HuH-7 (cell line): ENCODE measurements at places on chromosomes 7 and 10.

DNA sequence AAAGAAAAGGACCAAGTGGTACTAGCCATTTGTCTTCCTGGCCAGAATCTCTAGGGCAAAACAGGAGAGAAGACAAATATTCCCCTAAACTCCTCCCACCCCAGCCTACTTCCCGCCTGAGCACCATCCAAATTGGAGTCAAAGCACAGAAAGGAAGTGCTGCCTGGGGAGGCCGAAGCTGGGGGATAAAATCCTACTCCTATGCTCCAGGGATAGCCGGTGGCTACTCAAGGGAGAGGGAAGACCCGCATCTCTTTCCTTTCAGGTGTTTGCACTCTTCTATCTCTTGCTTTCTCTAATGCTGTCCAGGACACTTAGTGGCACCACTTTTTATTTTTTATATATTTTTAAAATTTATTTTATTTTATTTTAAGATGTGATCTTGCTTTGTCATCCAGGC, 7.1 kb upstream of the DUSP5 start:
- DNase-seq: no peak

- no peak for DNase-seq
These were observed 12.4 kb downstream of the CPA5 start for GRCh38 chr7:130356876-130357611.

GRCh38 chr7:8480527-8480926, 47.1 kb downstream of the NXPH1 start:
- no peak for DNase-seq

DNA sequence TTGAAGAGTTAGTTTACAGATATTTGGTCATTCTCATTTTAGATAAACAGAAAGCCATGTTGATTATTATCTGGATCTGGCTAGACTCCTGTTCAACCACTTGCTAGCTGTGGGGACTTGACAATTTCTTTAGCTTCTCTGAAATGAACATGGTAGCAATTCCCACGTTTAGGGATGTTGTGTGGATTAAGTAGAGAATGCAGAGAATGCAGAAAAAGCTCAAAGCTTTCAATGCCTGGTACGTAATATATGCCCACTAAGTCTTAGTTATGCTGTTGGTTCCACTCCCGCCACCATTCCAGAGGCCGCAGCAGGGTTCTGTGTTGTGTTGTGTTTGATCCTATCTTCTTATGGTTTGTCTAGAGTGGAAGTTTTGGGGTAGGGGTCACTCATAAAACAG, 39.2 kb upstream of the RPA3 start:
- DNase-seq: no peak

DNA sequence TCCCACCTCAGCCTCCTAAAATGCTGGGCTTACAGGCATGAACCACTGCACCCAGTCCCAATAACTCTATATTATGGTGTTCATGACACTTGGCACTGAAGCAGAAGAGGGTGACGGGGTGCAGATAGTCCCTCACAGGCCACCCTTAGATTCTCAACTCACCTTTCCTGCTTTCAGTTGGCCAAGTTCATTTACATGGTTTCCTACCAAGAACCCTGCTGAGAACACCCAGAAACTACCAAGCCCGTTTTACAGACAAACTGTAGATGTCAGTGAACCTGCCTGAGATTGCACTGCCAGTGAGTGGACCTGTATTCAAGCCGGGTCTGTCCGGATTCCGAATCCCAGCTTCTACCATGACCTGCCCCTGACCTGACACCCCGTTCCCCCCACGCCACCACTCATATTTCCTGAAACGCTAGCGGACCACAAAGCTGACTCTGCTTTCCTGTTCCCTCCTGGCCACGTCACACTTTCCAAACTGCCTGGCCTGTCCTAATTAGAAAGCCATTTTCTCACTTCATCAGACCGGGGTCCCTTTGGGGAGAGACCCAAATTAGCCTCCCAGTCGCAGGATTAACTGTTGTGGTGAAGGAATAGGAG, 17.3 kb downstream of the GRID2IP start:
- no peak for DNase-seq

DNA sequence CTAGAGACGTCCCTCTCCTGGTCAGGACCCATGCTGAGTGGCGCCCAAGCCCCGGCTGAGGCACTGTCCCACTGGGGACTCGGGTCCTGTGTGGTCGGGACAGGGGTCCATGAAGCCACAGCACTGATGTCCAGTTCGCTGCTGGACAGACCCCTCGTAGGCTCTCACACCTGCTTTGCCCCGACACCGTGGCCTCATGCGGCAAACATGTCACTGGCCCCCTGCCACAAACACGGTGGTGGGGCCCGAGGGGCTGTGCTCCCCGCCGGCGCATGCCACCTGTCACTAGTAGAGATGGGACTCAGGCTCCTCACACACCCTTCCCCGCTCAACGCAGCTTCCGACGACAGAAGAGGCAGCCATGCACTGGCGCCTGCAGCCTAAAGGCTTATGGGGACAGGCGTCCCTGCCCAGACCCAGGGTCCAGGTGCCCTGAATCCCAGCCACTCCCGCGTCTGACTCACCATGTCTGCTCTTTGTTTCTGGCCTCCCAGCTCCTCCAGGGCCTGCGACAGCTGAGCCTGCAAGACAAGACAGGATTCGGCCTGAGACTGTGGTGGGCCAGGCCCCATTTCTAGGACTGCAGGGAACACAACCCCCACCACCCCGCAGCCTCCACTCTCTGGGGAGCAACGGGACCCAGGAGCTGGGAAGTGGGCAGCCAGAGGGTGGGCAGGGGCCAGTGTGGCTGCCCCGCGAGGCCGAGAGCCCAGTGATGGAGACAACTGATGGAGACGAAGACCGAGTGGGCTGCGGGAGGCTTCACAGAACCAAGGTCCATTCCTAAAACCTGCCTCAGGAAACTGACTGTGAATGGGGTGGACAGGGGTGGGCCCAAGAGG, 230.9 kb downstream of the MAD1L1 start:
- no peak for DNase-seq

DNA sequence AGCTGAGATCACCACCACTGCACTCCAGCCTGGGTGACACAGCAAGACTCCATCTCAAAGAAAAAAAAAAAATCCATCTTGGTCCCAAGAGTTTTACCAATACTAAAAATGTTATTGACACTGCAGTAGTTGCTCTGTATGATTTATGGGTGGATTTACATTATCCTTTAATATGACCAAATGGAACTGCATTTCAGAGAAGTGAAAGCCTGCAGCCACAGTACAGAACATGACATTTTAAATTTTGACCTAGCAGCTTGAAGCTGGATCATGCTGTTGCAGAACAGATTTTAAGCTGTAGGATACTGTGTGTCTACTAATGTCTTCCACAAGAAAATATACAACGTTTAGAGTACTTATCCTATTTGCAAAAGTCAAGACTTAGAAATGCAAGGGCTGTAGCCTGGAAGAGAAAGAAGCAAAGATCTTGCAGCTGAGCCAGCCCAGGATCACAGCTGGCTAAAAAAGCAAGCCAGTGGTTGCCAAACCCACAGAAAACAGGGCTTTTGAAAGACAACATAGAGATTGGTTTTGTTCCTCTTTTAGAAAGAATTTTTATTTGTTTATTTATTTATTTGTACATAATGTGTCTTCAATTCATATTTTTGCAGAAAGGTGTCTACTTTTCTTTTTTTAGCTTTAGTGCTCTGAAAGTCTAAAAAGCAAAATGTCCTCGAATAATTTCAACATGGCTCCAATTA, 55.2 kb upstream of the WNT16 start:
- no peak for DNase-seq

GRCh38 chr7:116999311-116999710, 46.0 kb downstream of the ST7 start:
- DNase-seq: no peak

- DNase-seq: no peak
These were observed 67.3 kb downstream of the SPDYE5 start for GRCh38 chr7:75559355-75559975.

- DNase-seq: no peak
These were observed 30.8 kb upstream of the CRYGN start for GRCh38 chr7:151470711-151471110.

DNA sequence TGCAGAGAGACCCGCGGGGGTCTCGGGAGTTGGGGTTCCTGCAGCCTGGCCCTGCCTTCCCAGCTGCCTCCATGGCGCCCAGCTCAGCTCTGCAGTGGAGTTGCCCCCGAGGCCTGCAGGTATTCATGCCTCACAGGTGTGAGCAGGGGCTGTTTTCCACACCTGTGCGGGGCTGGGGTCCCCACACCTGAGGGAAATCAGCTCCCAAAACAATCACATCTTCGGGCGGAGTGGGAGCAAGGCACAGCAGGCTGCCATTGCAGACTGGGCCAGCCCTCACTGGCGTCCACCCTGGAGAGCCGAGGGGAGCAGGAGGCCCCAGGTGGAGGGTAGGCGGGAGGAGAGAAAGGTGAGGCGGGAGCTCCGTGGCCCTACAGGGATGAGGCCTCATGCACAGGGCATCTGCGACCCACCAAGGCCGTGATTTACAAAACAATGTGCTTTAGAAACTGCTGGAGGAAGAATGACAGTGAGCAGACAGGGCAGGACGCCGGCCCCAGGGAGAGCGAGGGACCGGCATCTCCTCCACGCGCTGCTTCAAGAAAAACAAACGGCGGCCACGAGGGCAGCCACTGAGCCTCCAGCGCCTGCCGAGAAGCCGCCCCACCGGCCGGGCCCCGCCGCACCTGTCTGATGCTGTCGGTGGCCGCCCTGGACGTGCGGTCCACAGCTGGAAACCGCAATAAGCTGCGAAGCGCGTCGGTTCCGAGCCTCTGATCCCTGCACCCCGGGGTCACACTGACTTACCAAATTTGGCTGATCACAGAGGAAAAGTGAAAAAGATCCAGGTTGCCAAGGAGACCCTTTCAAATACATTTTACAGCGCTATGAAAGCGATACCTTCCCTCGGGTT, 53.0 kb upstream of the PDGFA start:
- no peak for DNase-seq

DNA sequence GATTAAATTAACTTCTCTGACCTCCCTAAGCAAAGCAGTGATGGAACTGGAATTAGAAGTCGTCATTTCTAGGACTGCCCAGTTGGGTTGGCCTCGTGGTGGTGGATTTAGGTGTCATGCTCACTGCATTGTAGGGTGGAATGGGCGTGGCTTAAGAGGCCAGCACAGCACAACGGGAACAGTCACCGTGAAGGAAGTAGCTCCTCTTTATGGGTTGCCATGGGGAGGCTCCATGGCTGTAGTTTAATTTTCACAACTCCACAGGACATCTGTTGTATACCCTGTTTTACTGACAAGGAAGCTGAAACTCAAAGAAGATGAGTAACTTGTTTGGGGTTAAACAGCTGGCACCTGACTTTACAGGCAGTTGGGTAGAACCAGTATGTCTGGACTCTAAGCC, 208.3 kb downstream of the CELF2 start:
- DNase-seq: no peak

GRCh38 chr7:71558806-71559613, 427.1 kb downstream of the GALNT17 start:
- DNase-seq: no peak

GRCh38 chr10:89002226-89002978, 11.8 kb downstream of the FAS start:
- DNase-seq: no peak

DNA sequence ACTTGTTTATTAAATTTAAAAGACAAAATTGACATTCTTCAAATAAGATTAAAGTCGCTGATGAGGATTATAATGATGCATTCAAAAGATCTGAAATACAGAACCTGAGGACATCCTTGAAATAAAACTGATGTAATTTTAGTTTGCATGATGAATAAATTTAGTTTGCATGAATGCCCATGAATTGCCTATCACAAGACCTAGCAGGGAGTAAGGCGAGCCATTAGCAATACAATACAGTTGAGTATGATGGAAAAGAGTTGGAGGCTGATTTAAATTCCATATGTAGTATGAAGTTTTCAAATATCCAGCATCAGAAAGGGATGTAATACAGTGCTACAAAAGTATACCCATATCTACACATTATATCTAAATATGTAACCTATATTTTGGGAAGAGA, 321.3 kb downstream of the CACNA2D1 start:
- no peak for DNase-seq

DNA sequence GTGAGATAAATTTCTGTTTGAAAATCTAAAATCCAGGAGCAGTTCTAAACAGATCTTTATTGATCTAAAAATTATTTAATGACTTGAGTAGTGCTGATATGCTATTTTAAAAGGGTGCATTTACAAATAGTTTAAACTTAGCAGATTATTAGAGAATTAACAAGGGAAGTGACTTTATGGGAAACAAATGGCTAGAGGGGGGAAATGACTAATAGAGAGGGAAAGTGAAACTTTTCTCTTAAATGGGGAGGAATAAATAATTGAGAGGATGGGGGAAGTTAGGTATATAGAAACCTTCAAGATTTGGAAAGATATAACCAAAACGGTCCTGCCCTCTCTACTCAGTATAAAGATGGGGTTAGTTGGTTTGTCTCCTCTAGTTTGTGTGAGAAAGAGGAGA, 90.1 kb upstream of the ARMC3 start:
- no peak for DNase-seq

DNA sequence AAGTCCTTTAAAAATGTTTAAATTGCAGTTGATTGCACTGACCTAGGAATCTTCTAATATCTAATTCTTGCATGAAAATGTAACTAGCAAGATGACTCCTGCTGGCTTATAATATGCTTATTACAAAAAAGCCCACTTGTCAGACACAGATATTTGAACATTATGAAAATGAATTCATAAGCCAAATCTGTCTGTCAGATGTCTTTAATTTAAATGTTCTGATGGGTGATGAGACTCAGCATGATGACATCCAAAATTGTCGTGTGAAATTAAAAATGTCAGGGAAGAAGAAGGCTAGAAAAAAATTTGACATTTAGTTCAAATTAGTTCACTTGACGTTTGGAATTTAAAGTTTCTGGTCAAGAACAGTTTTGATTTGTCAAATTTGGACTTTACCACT, 277.8 kb downstream of the PHF14 start:
- no peak for DNase-seq

DNA sequence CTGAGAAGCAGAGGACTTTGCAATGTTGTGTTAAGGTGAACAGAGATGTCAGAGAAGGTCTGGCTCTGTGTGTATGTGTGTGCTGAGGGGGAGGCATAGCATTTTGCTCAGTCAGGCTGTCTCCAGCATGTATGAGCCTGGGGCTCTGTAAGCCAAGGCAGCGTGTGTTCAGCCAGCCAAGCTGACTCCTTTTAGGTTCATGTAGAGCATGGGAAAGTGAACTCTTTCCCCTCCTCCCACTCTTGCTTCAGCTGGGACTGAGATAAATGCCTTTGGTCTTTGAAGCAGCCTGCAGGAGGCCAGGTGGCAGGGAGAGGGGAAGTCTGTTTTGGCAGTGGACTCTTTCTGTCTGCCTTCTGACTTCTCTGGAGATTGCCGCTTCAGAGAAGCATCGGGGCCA, 3.8 kb downstream of the SFXN2 start:
- DNase-seq: no peak

- DNase-seq: no peak
These were observed 69.8 kb upstream of the DNAJB12 start for GRCh38 chr10:72424561-72424960.

DNA sequence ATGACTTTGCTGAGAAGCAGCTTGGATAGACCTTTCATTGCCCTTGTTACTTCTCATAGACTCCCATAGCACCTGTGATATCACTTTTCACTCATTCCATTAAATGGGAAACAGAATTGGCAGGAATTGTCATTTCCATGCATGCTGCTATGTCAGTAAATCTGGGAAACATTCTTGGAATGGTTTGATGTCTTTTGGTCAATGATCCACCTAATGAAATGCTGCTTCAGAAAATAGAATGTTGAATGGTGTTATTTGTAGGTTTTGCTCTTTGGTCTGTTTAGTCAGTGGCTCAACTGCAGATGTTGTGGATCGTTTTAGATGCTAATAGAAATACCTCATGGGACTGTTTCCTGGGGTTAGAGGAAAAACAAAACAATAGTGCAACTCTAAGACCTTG, 127.8 kb downstream of the PLPP4 start:
- DNase-seq: no peak

- no peak for DNase-seq
These were observed 203.7 kb downstream of the TRIL start for GRCh38 chr7:28754447-28754846.

- DNase-seq: no peak
These were observed 7.8 kb downstream of the FOXL3 start for GRCh38 chr7:297611-298374.
